ENCODE measurements at places on chromosomes 6 and 20.

- DNase-seq: no peak
Observed at GRCh38 chr6:143232849-143233248, 172.2 kb downstream of the AIG1 start.

- peak; percentile 62 for DNase-seq
Observed at GRCh38 chr20:62887152-62887859, 25.7 kb upstream of the TCFL5 start.

- DNase-seq: no peak
Observed at GRCh38 chr6:31495580-31495979, 2.4 kb upstream of the MICB start.

- DNase-seq: no peak
Observed at GRCh38 chr6:27275025-27275956, 27.8 kb downstream of the PRSS16 start.

GRCh38 chr20:61744691-61745396 is 320.8 kb downstream of the TAF4 start:
- DNase-seq: no peak

GRCh38 chr20:38844963-38845362 is 39.5 kb downstream of the PPP1R16B start:
- no peak for DNase-seq

GRCh38 chr6:143264379-143264778 is 186.1 kb downstream of the ADAT2 start:
- no peak for DNase-seq

- no peak for DNase-seq
Observed at GRCh38 chr6:147972448-147972847, 370.2 kb upstream of the SASH1 start.

DNA sequence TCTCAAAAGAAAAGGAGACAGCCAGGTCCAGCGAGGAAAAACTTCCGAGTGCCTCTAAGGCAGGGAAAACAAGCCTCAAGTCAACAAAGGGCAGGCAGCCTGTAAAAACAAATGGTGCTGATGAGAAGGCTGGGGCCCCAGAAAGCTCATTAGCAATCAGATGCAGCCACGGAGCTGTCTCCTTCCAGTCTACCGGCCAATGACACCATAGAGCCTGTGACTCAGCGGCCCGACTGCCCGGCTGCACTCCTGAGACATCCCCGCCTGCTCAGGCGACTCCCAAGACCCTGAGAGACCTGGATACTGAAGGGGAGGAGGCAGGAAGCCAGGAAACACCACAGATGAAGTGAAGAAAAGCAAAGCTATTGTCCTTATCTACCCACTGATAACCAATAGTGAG is 120.1 kb upstream of the HDDC2 start:
- DNase-seq: no peak

DNA sequence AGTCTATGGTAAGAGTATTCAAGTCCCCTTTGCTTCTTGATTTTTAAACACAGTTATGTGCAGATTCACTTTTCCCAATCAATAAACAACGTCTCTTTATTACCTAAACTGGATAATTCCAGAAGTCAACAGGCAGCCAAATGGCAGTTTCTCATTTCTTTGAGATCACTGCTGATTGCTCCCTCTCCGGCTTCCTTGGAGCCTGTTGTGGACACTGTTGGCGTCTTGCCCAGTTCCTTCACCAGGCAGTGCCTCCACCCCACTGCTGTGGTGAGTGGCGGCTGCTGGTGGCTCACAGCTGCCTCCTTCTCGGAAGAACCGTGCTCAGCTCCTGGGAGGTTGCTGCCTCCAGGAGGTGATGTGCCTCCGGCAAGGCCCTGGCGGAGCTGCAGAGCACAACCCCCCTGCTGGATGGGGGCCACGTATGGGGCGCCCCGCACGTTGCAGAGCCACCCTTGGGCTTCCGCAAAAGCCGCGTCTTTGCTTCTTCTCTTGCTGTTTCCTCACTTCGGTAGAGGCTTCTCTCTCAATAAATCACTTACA is 105.1 kb upstream of the CNKSR3 start:
- DNase-seq: no peak

DNA sequence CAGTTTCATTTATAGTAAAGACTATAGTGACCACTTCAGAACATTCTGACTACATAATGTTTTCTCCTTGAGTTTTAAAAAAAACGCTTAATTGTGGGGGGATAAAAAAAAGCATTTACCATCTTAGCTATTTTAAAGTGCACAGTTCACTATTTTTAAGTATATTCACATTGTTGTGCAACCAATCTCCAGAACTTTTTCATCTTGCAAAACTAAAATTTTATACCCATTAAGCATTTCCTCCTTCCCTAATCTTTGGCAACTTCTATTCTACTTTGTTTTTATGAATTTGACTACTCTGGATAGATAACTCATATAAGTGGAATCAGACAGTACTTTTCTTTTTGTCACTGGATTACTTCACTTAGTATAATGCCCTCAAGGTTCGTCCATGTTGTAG is 62.3 kb downstream of the FKBP5 start:
- no peak for DNase-seq

GRCh38 chr6:109174916-109175315 is 79.6 kb downstream of the CEP57L1 start:
- no peak for DNase-seq

DNA sequence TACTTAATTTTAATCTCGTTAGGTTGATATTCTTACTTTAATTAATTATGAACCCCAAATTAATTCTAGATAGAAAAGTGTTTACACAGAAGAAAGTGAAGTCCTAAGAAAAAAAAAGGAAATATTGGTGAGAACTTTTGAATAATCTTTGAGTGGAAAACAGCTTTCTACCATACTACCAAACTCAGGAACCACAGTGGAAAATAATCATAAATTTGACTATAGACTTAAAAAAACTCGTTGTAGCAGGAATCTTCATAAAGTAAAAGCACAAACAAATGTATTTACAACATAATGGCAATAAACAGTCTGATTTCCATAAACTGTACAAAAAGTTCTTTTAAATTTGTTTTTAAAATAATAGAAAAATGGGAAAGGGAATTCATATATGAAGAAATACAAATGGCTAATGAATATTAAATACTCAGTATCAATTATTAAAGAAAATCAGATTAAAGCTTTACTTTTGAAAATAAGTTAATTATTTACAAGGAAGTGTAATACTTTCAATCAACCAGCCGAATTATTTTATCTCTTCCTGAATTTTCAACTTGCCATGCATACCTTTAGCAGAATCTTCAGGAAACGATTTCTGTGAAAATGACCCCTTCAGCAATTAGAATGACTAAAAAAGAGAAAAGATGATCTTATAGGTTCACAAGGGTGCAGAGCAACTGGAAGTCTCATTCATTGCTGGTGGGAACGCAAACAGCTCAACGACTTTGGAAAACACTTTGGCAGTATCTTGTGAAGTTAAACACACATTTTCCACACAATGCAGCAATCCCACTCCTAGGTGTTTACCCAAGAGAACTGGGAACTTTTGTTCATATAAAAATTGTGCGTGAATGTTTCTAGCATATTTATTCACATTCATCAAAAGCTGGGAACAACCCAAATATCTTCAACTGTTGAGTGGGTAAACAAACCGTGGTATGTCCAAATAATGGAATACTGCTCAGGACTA is 38.5 kb upstream of the BMP6 start:
- DNase-seq: peak; percentile 95

DNA sequence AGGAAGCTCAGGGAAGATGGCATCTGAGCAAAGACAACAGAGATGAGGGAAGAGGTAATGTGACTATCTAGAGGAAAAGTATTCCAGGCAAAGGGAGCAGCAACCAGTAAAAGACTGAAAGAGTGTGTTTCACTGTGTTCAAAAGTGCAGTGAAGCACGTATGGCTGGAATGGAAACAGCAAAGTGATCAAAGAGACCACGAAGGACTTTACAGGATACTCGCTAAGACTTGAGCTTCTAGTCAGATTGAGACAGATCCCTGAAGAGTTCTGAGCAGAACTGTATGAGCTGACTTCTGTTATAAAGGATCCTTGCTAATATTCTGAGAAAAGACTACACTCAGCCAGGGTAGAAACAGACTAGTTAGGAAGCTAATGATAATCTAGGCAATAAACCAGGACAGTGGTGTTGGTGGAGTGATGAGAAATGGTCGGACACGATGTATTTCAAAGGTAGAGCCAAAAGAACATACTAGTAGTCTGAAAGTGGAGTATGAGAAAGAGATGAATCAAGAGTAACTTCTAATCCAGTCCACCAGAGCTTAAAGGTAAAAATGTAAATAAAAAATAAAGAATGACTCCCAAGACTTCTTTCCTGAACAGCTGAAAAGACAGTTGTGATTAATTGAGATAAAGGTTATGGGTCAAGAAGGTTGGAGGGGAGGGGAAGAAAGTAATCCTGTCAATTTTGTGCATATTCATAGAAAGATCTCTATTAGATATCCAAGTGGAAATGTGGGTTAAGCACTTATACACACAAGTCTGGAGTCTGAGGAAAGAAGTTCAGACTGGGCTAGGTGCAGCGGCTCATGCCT is 14.2 kb downstream of the SEC63 start:
- DNase-seq: no peak

DNA sequence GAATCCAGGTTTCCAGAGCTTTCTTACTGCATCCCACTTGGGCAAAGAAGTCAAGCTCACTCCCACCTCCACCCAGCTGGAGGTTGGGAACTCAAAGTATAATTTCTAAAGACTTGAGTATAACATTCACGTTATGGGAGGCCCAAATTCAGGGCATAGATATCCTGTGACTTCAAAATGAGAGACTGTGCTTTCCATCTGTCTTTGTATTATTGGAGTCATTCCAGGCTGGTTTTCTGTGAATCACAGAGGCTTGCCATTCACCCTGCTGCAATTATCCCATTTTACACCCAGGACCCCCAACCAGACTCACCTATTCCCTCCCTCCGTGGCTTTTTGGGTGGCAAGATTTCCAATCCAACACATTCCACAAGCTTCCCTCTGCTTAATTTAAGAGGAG is 19.3 kb upstream of the SRC start:
- DNase-seq: no peak

DNA sequence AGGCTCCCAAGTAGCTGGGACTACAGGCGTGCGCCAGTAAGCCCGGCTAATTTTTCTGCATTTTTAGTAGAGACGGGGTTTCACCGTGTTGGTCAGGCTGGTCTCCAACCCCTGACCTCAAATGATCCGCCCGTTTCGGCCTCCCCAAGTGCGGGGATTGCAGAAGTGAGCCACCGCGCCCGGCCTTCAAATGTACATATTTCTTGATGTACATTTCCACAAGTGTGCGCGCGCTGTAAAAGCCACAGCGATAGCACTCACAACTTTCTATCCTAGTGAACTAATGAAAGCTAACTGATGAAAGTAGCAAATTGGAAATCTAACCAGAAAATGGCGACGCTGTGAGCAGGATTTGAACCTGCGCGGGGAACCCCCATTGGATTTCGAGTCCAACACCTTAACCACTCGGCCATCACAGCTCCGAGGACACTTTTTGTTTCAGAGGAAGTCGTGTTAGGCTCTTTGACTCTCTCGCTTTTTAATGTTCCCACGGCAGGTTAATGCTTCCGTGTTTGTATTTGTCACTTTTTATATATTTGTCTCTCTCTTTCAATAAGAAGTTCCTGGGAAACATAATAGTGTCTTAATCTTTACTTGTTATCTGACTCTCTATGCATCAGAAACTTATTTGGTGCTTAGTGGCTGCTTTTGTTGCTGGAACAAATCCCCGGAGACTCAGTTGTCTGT is 199.4 kb upstream of the ZNF184 start:
- peak; percentile 82 for DNase-seq

DNA sequence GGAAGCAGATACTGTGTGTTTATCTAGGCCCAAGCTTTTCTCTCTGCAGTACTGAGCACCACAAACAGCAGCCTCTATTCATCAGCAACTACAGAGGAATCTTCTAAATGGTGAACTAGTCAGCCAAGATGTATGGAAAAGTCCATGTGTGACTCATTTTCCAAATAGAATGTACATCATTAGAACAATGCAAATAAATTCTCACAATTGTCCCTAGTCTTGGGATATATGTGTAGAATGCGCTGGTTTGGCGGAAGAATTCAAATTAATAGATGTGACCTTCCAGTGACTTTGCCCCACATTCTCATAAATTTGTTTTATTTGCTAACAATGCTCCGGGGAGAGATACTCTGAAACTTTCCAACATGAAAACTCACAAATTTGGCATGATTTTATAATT is 436.2 kb downstream of the CBLN4 start:
- DNase-seq: no peak

DNA sequence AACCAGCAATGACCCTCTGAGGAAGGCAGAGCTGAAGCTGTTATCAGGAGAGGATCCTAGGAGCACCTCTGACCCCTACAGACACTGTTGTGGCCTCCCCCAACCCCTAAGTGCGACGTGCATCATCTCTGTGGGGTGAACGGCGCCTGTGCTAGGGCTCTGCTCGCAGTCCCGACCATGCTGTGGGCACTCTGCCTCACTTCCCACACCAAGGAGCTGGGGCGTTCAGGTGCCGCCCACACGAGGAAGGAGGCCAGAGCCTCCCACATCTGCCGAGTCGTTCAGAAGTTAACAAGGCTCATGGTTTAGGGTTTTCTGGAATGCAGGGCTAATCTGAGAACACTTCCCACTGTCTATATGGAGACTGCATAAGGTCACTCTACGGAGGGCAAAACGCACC is 62.1 kb downstream of the GINS1 start:
- no peak for DNase-seq

DNA sequence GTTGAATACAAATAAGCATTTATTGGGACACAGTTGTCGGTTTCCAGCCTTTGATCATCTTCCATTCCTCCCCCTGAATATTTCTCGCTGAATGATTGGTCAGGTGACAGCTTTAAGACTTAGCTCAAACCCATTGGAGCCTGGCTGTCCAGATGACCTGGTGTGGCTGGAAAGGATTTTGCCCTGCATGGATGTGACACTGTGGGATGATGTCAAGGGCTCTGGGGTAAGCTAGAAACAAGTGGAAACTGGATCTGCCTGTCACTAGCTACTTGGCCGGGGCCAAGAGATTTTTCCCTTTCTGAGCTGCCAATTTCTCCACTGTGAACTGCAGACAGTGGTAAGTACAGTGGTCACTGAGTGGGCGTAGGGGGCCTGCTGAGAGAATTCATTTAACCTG is 41.9 kb upstream of the MYLIP start:
- DNase-seq: no peak

DNA sequence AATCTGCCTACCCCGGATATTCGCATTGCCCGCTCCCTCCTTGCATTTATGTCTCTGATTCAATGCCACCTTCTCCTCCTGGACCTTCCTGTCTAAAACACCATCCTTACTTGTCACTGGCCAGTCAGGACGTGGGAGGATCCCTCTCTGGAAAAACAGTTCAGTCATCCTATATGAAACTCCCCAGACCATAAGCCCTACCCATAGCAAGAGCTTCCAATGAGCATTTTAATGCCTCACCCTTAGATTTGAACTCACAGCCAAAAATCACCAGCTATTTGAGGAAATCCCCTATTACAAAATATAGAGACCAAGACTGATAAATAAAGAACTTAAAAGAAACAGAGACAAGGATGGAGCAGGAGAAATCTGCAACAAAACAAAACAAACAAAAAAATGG is 86.4 kb downstream of the SHLD1 start:
- no peak for DNase-seq

GRCh38 chr6:154887051-154887450 is 108.1 kb upstream of the TIAM2 start:
- no peak for DNase-seq
